ENCODE measurements at places on chromosomes 1 and 21. TPM values are rescaled to one million over a fixed set of nuclear protein-coding genes. Genes with fewer than 3 reads are reported as not detected.

The SPRR4 gene
- total RNA-seq: not detected

The C1orf141 gene
- not detected for total RNA-seq

The TMPRSS3 gene
- total RNA-seq: 0.52 TPM

The NR1I3 gene
- total RNA-seq: not detected

The KCNN3 gene
- 6.6 TPM for total RNA-seq

The AQP10 gene
- total RNA-seq: not detected

The PLCH2 gene
- under 0.01 TPM for total RNA-seq

The TMEM35B gene
- total RNA-seq: 22.7 TPM

The ATAD3C gene
- 0.94 TPM for total RNA-seq

The BRDT gene
- not detected for total RNA-seq

The VSIG8 gene
- not detected for total RNA-seq

The MRPL39 gene
- total RNA-seq: 17.0 TPM

The RGS7 gene
- 0.27 TPM for total RNA-seq

The IQGAP3 gene
- total RNA-seq: 0.27 TPM

The FAM3B gene
- not detected for total RNA-seq

The CRTC2 gene
- 21.2 TPM for total RNA-seq

The SLC37A1 gene
- total RNA-seq: 4.2 TPM

The CAPN8 gene
- total RNA-seq: not detected

The GBP7 gene
- not detected for total RNA-seq

The PLA2G2F gene
- not detected for total RNA-seq

The UTS2 gene
- total RNA-seq: 0.42 TPM

The FCN3 gene
- total RNA-seq: 4.6 TPM

The DMRTA2 gene
- total RNA-seq: not detected

The S100A7 gene
- not detected for total RNA-seq

The BARHL2 gene
- not detected for total RNA-seq

The TMEM54 gene
- 104 TPM for total RNA-seq

The SFPQ gene
- 198 TPM for total RNA-seq

The SHE gene
- 13.9 TPM for total RNA-seq

The WNT9A gene
- 5.4 TPM for total RNA-seq

The CHI3L1 gene
- total RNA-seq: 5.0 TPM

The JAM2 gene
- 24.9 TPM for total RNA-seq

The ACTA1 gene
- not detected for total RNA-seq

The TNNT2 gene
- not detected for total RNA-seq

The S100A5 gene
- total RNA-seq: not detected

The CHD5 gene
- 34.9 TPM for total RNA-seq

The MYOC gene
- total RNA-seq: 88.5 TPM

The TGFB2 gene
- total RNA-seq: 9.4 TPM

The PLA2G2D gene
- not detected for total RNA-seq

The PDIK1L gene
- total RNA-seq: 6.2 TPM

The LCE2C gene
- total RNA-seq: not detected

The UCHL5 gene
- 42.7 TPM for total RNA-seq

The ABL2 gene
- total RNA-seq: 11.8 TPM

Measured in gastroesophageal sphincter (tissue), 4 donors.